ENCODE measurements at places on chromosomes 5 and 9.

DNA sequence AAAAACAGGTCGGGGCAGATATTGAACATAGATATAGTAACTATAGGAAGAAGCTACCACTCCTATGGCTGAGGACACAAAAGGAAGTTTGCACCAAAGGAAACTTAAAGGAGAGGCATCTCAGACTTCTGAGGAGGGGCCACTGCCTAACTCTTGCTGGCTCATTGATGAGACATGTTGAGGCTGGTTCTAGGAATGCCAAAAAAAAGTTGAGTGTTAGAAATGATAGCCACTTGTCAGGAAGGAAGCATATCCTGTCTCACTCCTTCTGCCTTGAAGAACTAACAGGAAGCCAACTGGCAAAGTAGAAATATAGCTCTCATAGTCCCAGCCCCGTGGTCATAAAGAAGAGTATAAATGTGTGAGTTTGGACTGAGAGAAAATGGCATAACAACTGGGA is 23.3 kb upstream of the STOM start:
- no peak overlapping the region for H3K4me3 ChIP-seq
- no peaks in the 10 kb centered on the region for H3K36me3 ChIP-seq
- DNase-seq = no peak

DNA sequence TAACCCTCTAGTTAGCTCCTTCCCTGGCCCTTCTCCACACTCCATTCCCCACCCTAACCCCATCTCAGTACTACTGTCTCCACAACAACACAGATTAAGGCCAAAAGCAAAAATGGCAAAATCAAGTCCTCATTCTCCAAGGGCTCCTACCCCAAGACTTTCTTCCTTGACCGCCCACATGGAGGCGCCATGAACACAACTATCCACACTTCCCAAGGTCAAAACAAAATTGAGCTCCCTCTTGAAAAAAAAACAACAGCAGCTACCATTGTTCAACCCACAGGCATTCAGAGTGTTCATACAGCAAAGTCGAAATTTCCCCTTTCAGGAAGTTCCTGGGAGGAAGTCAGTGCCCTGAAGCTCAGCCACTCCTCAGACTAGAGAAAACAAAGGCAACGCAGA is 54.4 kb downstream of the GNAQ start:
- H3K27ac ChIP-seq = no peak overlapping the region
- peaks cover 3% of the 10 kb centered on the region for H3K36me3 ChIP-seq
- peaks cover 27% of the 10 kb centered on the region for H3K4me1 ChIP-seq

DNA sequence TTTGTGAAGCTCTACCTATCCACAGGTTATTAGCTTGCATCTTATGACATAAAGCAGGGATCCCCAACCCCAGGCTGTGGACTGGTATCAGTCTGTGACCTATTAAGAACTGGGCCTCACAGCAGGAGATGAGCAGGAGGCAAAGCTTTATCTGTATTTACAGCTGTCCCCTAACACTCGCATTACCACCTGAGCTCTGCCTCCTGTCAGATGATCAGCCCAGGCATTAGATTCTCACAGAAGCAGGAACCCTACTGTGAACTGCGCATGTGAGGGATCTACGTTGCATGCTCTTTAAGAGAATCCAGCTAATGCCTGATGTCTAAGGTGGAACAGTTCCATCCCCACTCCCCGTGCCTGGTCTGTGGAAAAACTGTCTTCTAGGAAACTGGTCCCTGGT is 19.7 kb downstream of the FBXW11 start:
- no peak overlapping the region for H3K4me3 ChIP-seq
- H3K27ac ChIP-seq = no peak overlapping the region

DNA sequence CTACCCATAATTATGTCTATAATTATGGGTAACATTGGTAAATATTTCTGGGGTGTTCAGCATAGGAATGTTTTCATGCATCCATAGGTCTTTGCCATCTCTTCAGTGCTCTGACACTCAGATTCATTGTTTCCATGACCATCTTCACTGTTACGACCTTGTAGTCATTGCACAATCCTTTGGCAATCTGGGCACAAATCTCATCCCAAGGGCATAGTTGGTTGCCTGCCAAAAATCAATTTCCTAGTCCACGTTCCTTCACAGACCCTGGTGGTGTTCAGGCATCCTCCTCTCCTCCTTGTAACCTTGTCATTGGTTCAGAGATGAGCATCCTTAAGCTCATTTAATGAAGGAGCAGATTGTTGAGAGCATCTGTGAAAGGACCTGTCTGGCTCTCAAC is 1400.7 kb downstream of the CDH12 start:
- no peaks in the 10 kb centered on the region for H3K4me1 ChIP-seq

GRCh38 chr9:110951805-110952539 is 86.3 kb downstream of the LPAR1 start:
- H3K4me3 ChIP-seq = no peak overlapping the region
- no peaks in the 10 kb centered on the region for H3K27me3 ChIP-seq
- H3K27ac ChIP-seq = no peak overlapping the region

GRCh38 chr5:72951671-72952468 is 4.0 kb upstream of the FCHO2 start:
- H3K4me1 ChIP-seq = peaks cover 16% of the 10 kb centered on the region
- H3K27ac ChIP-seq = no peak overlapping the region
- H3K4me3 ChIP-seq = no peak overlapping the region
- peaks cover 12% of the 10 kb centered on the region for H3K36me3 ChIP-seq

DNA sequence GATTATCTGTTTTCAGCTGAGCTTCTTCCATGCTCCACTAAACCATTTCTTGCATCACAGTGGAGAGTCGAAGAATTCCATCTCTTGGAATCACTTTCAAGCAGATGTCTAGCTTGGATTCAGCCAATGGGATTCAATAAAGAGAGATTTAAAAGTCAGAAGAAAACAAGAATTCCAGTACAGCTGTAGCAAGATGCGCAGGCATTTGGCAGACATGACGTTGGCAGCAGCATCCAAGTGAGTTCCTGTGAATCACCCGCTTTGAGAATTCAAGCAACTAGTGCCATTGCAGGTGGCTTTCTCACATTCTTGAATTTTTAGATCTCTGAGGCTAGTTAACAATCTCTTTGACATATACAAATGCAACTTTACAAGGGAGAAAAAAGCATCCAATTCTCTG is 467.0 kb downstream of the CDH10 start:
- H3K4me3 ChIP-seq = no peak overlapping the region
- H3K36me3 ChIP-seq = no peaks in the 10 kb centered on the region

DNA sequence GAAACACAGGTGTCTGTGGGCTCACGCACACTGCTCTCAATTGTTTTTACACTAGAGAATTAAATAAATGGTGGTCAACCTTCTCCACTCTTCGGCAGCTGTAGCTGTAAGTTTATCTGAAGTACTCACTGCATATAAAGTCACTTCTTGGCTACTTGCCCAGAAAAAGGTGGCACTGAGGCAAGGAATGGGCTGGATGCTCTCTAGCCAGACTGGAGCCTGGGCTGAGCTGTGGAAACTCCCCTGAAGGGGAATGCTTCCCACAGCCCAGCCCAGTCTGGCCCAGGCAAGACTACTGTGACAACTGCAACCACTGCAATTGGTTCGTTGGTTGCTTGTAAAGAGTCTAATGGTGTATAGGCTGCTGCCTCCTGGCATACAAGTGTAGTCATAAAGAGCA is 4.5 kb downstream of the LEAP2 start:
- no peaks in the 10 kb centered on the region for H3K4me1 ChIP-seq
- H3K27ac ChIP-seq = no peak overlapping the region
- no peak overlapping the region for H3K4me3 ChIP-seq
- H3K36me3 ChIP-seq = peaks cover 35% of the 10 kb centered on the region
- no peak for DNase-seq
- H3K27me3 ChIP-seq = no peaks in the 10 kb centered on the region

- H3K27me3 ChIP-seq = no peaks in the 10 kb centered on the region
- peaks cover 15% of the 10 kb centered on the region for H3K4me1 ChIP-seq
- DNase-seq = no peak
These were observed 14.0 kb downstream of the SEC61B start for GRCh38 chr9:99235926-99236634.

- peaks cover 2% of the 10 kb centered on the region for H3K36me3 ChIP-seq
- no peaks in the 10 kb centered on the region for H3K27me3 ChIP-seq
- H3K27ac ChIP-seq = no peak overlapping the region
These were observed 262.1 kb upstream of the KLF4 start for GRCh38 chr9:107751567-107752210.

- no peaks in the 10 kb centered on the region for H3K36me3 ChIP-seq
- H3K4me3 ChIP-seq = no peak overlapping the region
- H3K27ac ChIP-seq = no peak overlapping the region
- DNase-seq = no peak
- H3K4me1 ChIP-seq = no peaks in the 10 kb centered on the region
These were observed 27.4 kb downstream of the IRX2 start for GRCh38 chr5:2724031-2724581.

DNA sequence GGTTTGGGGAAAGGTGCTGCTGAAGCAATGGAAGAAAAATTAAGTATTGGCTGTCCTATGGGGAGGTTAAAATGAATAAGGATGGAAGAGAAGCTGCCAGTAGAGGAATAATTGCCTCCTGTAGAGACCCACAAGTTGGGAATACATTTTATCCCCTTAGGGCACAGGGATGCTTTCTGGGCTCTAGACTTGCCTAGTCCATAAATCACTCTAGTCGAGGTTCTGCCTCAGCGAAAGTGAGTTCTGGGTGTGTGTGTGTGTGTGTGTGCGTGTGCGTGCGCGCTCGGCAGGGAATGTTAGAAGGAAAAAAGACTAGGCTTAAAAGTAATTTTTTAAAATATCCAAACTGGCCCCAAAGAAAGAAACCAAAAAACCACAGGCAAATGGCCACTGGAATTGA is 291.6 kb downstream of the DOCK8 start:
- no peak overlapping the region for H3K27ac ChIP-seq
- peaks cover 12% of the 10 kb centered on the region for H3K4me1 ChIP-seq
- peaks cover 2% of the 10 kb centered on the region for H3K36me3 ChIP-seq
- no peak for DNase-seq
- H3K4me3 ChIP-seq = no peak overlapping the region

- H3K27ac ChIP-seq = no peak overlapping the region
- H3K27me3 ChIP-seq = peaks cover 49% of the 10 kb centered on the region
- no peak for DNase-seq
- H3K4me1 ChIP-seq = no peaks in the 10 kb centered on the region
These were observed 32.5 kb downstream of the PTGES start for GRCh38 chr9:129720181-129720864.

DNA sequence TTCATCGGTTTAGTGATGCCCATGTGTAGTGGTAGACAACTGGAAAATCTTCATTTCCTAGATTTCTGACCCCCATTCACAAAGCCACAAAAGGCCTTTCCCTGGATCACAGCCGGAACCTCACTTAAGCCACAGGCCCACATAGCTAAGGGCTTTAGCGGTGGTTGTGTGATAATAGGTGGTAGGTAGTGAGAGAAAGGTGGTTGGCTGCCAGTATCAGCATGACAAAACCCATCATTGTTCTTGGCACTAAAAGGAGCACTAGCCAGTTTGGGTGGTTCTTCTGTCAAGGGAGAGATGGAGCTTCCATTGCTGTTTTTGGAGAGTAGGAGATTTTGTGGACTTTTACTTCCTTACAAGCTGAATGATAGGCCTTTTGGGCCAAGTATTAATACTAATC is 9.7 kb upstream of the SLC36A2 start:
- peaks cover 1% of the 10 kb centered on the region for H3K36me3 ChIP-seq
- H3K4me3 ChIP-seq = no peak overlapping the region
- H3K27ac ChIP-seq = no peak overlapping the region
- no peak for DNase-seq

- no peak for DNase-seq
- no peak overlapping the region for H3K27ac ChIP-seq
- H3K4me1 ChIP-seq = peaks cover 28% of the 10 kb centered on the region
- H3K27me3 ChIP-seq = peaks cover 98% of the 10 kb centered on the region
These were observed 78.3 kb upstream of the HSPA9 start for GRCh38 chr5:138653502-138653901.

GRCh38 chr9:109775516-109775915 is 4.5 kb upstream of the PALM2AKAP2 start:
- no peak overlapping the region for H3K4me3 ChIP-seq
- no peaks in the 10 kb centered on the region for H3K4me1 ChIP-seq
- no peaks in the 10 kb centered on the region for H3K36me3 ChIP-seq
- no peak overlapping the region for H3K27ac ChIP-seq

DNA sequence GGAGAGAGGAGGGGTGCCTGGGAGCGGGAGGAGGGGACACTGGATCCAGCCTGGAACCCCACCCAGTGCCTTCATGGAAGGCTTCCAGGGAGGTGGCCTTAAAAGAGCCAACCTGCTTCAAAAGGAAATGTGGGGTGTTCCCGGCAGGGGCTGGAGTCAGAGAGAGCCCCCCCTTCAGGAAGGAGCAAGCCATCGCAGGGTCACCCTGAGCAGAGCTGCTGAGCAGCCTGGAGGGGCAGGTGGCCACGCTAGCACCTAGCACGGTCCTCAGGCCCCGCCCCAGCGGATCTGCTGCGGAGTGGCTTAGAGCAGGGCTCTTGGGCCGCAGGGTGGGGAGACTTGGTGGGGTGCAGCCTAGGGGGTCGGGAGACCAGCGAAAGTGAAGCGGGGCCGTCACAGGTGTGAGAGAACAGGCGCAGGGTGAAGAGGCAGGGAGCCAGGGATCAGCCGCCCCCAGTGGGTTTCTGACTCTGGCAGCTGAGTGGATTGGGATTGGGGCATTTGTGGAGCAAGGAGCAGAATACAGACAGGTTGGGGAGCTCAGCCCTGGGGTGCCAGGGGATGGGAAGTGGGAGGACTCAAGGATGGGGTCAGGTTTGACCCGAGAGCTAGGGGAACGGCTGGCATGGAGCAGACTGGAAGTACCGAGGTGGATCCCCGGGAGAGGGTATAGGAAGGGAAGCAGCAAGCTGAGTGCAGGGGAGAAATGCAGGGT is 1.5 kb downstream of the LCN2 start:
- H3K27ac ChIP-seq = no peak overlapping the region
- H3K36me3 ChIP-seq = peaks cover 1% of the 10 kb centered on the region

DNA sequence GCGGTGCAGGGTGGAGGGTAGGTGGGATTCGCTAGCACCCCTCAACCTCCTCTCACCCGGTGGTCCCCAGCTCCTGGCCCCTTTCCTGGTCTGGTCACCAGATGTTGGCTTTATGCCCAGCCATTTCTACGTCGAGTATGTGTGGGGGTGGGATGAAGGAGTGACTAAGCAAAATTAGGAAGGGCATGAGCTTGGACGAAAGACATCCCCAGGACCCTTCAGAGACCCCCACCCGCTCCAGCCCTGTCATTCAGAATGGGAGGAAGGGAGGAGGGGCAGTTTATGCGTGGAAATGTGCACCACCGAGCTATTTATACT is 742 bp downstream of the BHMT2 start:
- H3K4me3 ChIP-seq = no peak overlapping the region
- no peaks in the 10 kb centered on the region for H3K4me1 ChIP-seq
- peaks cover 32% of the 10 kb centered on the region for H3K27me3 ChIP-seq
- no peaks in the 10 kb centered on the region for H3K36me3 ChIP-seq

DNA sequence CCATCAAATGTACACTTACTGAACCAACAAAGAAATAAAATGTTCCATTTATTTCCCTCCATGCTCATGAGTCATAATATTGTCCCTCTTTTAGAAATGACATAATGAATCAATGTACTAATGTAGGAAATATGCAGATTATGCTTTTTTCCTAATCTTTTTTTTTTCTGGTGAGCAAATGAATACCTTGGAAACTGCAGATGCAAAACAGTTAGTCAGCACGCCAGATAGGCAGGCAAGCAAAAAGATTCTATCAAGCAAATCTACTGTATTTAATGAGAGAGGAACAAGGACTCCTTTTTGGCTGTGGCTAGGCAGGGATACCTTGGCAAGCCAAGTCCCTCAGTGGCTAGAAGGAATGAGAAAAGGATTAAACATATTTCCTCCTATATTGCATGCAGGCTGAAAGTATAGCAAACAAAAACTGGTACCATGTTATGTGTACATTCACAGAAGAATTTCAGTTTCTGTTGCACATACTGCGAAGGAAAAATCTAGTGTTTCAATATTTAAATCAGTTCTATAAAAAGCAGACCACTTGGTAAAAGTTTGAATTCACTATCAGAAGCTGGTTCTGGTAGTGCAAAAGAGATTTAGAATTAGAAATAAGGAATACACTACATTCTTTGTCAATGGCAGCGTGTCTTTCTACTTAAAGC is 605.4 kb downstream of the TLE1 start:
- no peak overlapping the region for H3K27ac ChIP-seq
- no peak for DNase-seq
- no peak overlapping the region for H3K4me3 ChIP-seq
- no peaks in the 10 kb centered on the region for H3K36me3 ChIP-seq
- H3K27me3 ChIP-seq = no peaks in the 10 kb centered on the region
- H3K4me1 ChIP-seq = no peaks in the 10 kb centered on the region

Measured in central memory CD8-positive, alpha-beta T cell (primary cell).